SIG-M5 (cell line): ENCODE measurements at places on chromosomes 6 and 20.

DNA sequence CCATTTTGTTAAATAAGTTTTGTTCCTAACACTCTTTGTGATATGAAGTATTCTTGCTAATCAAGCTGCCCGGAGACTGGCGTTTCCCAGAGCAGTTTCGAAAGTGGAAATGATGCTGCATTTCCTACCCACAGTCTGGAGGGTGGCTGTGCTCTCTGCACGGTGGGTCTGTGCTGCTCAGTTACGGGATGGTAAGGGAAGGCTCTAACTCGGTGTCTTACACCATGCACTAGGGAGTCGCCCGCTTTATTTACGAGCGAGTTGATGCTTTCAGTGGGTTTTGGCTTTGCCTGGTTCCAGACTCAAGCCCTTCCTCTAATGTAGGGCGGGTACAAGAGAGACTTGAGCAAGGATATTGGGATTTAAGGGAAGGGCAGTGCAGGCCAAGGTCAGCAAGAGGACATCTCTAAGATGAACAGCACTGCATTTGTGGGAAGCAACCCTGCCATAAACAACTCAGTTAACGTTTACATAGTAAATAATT lies 180.1 kb upstream of the AKAP12 start:
- no peak for DNase-seq

DNA sequence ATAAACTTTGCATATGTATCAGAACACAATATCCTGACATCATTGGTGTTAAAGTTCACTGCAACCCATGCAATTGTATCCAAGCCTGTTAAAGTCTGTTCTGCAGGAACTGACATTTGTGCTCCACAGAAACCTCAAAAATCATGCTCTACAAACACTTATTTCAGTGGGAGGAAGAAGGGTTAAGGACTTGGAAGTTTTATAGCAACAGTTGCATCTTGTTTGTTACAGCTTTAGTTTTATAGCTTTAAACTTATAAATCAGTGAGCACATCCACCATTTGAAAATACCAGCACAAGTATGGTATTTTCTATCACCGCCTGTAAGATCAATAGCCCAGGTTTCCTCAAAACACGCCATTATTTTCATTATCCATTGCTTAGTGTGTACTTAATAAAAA lies 884 bp downstream of the ECT2L start:
- no peak for DNase-seq

- DNase-seq = no peak
Measured at GRCh38 chr20:35560541-35560940, 18.7 kb downstream of the ERGIC3 start.

- DNase-seq = no peak
Measured at GRCh38 chr6:127635091-127635490, 58.1 kb downstream of the C6orf58 start.

DNA sequence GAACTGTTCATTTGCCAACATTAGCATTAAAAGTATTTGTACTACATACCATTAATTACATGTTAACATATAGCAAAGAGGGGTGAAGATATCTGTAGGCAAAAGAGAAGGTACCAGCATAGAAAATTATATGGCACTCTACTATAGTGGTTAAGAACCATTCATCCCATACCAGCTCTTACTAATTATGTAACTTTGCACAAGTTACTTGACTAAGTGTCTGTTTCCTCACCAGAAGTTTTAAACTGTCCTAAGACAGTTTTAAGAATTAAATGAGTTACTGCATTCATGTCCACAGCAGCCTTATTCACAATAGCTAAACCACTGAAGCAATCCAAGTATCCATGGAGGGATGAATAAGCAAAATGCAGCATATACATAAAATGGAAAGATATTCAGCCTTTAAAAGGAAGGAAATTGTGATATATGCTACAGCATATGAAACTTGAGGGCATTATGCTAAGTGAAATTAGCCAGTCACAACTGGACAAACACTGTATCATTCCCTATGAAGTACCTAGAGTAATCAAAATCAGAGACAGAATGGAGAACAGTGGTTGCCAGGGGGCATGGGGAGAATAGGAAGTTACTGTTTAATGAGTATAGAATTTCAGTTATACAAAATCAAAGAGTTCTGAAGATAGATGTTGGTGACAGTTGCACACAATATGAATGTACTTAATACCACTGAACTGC lies 98.9 kb downstream of the RNGTT start:
- no peak for DNase-seq

DNA sequence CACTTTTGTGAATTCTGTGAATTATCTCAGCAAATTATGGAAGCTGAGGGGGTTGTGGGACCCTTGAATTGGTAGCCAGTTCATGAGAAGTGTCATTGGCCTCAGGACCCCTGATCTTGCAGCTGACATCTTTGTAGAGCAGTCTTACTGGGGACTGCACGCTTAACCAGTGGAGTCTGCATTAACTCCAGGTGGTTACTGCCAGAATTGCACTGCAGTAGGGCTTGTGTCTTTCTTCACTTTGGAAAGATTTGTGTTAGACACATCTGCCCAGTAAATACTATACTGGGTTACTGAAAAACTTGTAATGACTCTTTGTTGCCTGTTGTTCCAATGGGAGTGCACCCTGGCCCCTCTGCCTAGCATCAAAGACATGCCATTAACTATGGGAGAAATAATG lies 21.2 kb upstream of the CDKN1A start:
- DNase-seq = no peak

- no peak for DNase-seq
Measured at GRCh38 chr6:13400772-13401171, 72.4 kb upstream of the TBC1D7 start.

DNA sequence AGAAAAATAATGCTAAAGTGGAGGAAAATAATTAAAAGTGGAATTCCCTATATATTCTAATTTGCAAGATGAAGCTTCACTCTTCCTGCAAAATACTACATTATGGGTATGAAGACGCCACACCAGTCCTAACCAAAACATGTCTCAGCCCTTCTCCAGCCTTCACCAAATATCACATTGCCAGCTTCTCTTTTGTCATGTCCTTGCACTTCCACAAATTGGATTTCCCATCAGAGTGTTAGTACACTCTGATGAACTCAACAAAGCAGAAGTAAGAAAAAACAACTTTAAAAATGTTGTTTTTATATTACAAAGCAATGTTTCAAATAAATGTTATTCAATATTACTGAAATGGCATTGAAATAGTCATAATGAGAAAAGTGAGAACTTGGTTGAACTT lies 62.4 kb upstream of the RNF146 start:
- no peak for DNase-seq

DNA sequence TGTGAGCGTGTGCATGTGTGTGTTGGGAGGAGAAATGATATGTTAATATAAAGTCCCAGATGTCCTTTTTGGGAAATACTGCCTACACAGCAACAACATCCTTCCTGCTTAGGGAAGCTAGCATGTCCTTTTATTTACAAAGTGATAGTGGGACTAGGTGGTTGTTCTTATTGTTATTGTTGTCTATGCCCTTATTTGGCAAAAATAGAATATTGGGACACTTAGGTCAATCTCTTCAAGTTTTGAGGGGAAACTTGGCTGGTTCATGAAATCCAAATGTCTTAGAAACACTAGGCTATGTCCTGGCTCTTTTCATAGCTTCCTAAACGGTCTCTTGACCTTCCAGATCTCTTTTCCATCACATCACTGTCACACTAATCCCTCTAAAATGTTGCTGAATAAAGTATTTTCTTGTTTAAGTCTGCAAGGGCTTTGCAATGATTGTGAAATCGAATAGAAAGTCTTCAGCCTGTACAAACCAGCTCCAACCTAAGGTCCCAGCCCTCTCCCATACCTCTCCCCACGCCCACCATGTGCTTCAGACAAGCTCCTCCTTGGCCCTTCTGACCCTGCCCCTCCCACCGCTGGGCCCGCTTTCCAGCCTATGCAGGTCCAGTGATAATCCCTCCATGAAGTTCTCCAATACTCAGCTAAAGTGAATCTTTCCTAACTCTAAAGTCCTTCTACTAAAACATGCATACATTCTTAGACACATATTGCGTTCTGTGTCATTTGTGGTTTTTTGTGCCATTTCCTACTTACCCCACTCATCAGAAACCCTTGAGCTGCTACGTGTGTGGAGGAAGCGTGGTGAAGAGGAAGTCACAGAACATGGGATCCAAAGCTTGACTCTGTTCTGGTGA lies 205.1 kb downstream of the LY86 start:
- peak; percentile 71 for DNase-seq

DNA sequence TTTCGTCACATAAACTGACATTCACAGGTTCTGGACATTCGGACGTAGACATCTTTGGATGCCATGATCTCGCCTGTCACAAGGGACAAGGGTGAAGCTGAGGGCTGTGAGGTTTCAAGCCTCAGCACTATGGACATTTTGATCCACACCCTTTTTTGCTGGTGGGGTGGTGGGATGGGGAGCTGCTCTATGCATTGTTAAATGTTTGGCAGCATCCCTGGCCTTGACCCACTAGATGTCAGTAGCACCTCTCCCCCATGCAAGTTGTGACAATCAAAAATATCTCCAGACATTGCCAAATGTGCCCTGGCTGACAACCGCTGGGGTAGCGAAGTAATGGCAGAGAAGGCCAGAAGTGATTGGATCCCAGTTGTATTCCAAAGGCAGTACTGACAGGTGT lies 229.4 kb downstream of the TSHZ2 start:
- no peak for DNase-seq

GRCh38 chr20:37934634-37935375 lies 31.9 kb downstream of the VSTM2L start:
- DNase-seq = no peak

DNA sequence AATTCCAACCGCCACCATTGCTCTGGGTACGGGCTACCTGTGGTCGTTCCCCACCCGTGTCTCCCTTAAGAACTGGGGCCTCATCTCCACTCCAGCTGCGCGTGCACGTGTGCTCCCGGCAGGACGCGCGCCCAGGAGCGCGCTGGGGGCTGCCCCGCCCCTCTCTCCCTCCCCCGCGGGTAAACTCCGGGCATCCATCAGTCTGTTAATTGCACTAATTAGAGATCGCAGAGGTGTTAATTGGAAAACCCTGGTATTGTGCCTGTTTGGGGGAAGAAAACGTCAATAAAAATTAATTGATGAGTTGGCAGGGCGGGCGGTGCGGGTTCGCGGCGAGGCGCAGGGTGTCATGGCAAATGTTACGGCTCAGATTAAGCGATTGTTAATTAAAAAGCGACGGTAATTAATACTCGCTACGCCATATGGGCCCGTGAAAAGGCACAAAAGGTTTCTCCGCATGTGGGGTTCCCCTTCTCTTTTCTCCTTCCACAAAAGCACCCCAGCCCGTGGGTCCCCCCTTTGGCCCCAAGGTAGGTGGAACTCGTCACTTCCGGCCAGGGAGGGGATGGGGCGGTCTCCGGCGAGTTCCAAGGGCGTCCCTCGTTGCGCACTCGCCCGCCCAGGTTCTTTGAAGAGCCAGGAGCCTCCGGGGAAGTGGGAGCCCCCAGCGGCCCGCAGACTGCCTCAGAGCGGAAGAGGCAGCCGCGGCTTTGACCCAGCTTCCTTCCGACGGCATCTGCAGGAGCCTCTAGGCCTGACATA lies 14.4 kb downstream of the FOXP4 start:
- no peak for DNase-seq

DNA sequence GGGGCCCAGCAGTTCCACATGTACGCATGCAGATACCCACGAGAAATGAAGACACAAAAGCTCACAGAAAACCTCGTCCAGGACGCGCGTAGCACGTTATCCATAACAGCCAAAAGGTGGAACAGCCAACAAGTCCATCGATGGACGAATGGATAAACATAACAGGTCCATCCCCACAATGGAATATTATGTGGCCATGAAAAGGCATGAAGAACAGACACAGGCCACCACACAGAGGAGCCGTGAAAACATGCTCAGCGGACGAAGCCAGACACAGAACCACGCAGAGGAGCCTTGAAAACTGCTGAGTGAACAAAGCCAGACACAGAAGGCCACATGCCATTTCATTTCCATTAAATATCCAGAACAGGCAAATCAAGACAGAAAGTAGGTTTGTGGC lies 38.0 kb downstream of the SLC2A4RG start:
- no peak for DNase-seq

DNA sequence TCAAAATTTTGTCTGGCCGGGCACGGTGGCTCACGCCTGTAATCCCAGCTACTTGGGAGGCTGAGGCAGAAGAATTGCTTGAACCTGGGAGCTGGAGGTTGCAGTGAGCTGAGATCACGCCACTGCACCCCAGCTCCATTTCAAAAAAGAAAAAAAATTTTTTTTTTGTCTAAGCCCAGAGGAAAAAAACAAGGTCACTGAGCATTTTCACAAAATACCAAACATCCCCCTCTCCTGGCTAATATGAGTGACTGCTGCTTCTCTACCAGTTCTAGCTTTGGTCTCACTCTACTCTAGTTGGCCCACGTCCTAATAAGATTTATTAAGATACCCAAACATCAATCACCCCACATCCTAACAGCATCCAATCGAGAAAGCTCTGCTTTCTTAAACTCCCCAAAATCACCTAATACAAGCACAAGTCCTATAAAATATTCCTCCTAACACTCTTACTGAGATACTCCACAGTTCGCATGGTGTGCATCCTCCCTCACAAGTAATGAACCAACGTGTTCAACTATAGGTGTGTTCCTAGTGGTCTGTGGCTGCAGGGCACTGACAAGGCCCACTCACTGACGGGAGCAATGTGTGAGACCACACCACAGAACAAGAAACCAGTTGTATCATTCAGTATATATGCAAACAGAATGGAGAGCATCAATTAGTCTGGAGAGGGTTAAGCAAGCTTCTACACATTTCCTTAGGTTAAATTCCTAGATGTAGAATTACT lies 64.2 kb downstream of the FKBP5 start:
- DNase-seq = no peak

DNA sequence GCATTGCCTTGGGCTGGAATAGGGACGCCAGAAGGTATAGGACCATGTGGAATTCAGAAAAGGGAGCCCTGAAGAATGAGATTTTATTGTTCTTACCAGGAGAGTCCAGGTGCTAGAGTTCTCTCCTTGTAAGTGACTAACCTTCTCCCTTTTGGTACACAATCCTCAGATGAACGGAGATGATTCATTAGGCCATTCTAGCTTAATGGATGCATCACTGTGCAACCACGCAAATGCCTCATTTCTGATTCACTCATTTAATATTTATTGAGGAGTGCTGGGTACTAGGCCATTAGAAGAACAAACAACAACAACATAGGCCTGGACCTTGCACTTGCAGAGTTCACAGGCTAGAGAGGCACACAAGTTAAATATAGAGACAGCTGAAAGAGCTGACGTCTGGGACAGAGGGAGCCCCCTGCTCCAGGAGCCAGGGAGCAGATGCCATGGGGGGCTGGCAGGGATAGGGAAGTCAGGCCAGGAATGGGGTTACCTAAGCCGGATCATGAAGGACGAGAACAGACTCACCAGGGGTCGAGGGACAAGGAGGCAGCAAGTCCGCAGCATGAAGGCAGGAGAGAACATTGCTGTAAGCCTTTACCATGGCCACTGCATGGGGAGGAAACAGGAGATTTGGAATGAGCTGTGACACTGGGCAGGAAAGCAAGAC lies 179.5 kb upstream of the AKAP12 start:
- DNase-seq = no peak

DNA sequence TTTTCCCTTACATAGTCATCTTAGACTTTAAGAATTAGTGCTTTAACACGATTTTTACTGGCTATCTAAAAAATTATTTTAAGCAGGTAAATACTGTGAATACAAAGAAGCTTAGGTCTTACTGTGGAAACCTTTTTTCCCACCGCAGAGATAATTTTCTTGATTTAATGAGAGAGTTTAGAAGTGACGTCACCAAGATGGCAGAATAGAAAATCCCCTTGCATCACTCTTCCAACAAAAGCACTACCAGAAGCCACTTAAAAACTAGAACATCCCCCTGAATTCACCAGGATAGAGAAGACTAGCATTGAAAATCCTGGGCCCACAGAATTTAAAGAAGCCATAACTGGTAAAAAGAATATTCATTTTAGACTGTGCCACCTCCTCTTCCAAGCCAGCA lies 375.4 kb upstream of the PTCHD4 start:
- no peak for DNase-seq

GRCh38 chr6:16839631-16840179 lies 78.4 kb upstream of the ATXN1 start:
- peak; percentile 16 for DNase-seq
